ENCODE measurements at places on chromosomes 5 and 9.

DNA sequence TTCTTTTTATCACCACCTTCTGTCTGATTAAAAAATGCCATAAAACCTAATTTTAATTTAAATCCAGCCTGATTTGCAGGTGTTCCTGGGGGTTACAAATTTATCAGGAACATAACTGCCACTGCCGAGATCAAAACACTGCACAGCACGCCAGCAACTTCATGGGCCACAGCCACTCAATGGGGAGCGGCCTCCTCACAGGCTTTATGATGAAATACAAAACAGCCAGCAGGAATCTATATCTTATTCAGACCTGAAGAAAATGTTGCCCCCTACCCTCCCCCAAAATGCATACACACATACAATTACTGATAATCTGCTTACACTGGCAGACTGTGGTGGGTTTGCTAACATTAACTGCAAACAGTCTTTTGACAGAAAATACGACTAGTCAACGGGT is 151.7 kb upstream of the POU5F2 start:
- no peak for DNase-seq

GRCh38 chr9:127528422-127529251 is 77.3 kb downstream of the LRSAM1 start:
- no peak for DNase-seq

DNA sequence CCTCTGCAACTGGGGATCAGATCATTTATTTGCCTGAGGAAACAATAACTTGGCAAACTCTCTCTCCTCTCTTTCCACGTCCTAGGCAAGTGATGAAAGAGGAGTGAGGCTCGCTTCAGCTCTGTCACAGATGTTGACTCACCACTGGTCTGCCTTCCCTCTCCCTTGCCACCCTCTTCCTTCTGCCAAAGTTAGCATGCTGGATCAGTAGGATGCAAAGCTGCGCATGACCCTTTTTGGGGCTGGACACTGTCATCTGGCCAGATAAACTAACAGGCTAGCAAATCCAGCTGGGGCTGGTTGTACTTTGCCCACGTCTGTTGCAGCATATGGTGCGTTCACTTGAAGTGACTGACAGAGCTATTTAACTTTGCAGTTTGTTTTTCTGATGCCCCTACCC is 36.2 kb upstream of the SMARCA2 start:
- DNase-seq: peak; percentile 71

DNA sequence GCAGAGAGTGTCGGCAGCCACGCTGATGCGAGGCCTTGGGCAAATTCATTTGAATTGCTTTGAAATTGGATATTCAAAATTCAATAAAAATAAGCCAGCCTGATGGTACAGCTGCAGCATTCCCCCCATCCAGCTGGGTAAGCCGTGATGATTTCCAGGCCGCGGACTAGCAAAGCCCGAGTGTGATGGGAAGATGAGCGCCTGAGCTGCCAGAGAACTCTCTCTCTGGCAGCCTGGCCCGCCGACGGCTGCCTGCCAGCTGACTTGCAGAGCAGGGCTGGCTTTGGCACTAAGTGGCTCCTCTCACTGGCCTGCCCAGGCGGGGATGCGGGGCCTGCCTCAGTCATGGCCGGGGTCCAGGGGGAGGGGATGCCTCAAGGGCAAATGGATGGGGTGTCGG is 268.3 kb upstream of the WWC1 start:
- DNase-seq: no peak

DNA sequence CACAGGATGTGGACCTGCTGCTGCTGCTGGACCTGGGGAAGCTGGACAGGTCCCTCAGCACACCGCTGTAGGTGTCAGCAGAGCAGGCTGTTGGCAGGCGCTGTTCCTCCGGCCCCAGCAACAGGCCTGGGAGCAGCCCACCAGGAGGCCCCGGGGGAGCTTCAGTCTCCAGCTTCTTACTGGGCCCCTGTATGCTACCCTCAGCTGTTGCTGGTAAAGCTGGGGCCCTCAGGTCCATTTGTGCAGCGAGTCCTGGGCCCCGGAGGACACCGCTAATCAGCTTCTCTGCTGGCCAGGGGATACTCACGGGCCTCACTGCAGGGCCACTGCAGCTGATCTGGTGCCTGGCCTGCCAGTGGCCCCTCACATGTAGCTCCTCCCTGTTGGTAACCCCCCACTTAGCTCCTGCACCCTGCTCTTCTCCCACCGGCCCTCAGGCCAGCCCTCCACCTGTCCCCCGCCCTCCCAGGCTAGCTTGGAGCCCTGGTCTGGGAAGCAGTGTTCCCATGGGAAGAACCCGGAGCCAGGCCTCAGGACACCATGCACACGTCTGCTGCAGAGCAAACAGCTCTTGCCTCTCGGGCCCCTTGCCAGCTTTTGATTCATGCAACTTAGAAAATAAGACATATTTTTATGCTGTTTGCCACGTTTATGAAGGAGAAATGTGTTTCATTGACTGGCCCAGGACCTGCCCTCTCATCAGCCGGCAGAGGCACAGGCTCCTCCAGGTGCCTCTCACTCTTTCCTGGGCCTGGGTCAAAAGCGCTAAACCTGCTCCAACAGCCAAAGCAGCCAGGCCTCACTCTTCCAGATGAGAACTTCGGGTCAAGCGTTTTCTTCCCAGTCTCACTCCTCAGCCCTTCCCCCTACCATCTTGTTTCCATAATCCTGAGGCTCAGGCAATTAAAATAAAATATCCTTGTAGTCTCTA is 61.0 kb upstream of the ADAMTS2 start:
- DNase-seq: peak; percentile 38

GRCh38 chr5:1018596-1018995 is 10.0 kb downstream of the NKD2 start:
- DNase-seq: no peak

DNA sequence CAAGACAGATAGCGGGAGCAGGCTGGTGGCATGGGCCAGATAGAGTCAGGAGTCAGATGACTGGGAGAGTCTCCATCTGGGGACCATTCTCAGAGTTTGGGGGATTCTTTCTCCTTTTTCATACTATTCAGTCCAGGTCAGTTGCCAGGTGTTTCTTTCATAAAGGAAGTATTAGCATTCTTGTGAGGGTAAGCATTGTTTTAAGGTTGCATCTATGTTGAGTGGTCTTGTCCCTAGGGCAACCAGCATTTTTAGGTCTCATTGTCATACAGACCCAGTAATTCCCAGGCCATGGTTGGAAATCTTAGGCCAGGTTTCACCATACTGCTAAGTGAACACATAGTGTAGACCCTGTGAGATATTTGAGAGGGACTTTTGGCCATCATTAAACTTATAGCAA is 122.3 kb upstream of the POC5 start:
- DNase-seq: no peak

DNA sequence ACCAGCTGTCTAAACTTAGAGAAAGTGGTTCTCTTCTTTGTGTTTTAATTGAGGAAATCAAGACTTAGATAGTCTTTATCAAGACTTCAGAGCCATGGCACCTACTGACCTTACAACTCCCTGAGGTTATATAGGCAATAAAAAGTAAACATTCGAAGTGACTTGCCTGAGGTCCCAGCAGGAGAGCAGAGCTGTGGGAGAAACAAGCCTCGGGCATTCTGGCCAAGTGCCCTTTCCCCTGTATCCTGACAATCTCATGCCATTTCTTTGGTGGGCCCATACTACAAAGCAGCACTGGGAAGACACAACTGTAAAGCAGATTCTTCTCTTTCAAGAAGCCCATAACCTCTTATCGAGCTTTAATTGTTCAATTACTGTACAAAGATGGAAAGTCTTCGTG is 23.1 kb downstream of the FREM1 start:
- DNase-seq: no peak

- DNase-seq: no peak
Observed at GRCh38 chr9:121272401-121272948, 4.5 kb downstream of the GSN start.

GRCh38 chr9:90365666-90366065 is 277.0 kb downstream of the DIRAS2 start:
- no peak for DNase-seq

DNA sequence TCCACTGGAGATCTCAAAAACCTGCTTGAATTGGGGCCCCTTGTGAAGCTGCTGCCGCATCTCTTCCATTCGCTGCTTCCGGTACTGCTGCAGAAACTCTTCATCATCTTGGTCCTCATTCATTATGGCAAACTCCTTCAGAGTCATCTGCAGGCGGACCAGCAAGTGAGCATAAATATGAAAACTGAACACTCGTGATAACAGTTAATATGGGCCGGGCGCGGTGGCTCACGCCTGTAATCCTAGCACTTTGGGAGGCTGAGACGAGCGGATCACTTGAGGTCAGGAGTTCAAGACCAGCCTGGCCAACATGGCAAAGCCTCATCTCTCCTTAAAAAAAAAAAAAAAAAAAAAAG is 7.9 kb downstream of the PDCL start:
- no peak for DNase-seq

DNA sequence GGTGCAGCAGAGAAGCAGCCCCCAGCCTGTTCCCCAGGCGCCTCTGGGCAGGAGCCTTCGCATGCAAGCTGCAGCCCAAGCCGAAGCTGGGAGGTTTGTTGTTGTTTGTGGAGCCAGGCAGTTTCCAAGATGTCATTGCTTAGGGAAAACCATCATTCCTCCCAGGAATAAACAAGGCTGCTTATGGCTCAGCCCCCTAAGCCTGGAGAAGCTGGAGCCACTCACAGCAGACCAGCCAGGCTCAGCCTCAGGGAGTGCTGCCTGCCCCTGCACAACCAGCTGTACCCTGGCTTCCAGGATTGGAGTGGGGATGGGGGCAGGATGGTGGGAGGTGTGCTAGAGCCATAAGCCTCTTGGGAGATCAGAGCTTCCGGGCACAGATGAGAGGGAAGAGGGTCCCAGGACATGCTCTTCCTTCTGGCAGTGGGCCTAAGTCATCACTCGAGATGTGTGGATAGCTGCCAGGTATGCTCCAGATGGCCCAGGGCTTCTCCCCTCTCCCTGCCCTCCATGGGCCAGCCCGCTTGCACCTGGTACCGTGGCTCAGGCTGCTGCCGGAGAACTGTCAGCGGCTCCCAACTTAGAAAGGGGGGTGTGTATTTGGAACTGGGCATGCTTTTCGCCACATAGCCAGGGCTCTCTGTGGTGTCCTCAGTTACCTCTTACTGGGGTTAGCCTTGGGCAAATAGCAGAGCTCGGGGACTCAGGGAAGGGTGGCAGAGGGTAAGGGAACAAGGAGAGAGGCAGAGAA is 105.2 kb downstream of the RGS3 start:
- no peak for DNase-seq

DNA sequence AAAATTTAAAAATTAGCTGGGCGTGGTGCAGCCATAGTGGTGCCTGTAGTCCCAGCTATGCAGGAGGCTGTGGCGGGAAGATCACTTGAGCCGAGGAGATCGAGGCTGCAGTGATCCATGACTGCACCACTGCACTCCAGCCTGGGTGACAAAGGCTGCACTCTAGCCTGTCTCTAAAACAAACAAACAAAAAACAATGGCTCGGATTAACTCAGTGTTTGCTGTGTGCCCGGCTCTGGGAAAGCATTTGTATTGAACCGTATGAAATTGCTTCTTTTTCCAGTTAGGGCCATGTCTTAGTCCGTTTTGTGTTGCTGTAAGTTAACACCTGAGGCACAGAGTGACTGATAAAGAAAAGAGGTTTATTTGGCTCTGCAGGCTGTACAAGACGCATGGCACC is 62.6 kb downstream of the CFAP77 start:
- DNase-seq: no peak

DNA sequence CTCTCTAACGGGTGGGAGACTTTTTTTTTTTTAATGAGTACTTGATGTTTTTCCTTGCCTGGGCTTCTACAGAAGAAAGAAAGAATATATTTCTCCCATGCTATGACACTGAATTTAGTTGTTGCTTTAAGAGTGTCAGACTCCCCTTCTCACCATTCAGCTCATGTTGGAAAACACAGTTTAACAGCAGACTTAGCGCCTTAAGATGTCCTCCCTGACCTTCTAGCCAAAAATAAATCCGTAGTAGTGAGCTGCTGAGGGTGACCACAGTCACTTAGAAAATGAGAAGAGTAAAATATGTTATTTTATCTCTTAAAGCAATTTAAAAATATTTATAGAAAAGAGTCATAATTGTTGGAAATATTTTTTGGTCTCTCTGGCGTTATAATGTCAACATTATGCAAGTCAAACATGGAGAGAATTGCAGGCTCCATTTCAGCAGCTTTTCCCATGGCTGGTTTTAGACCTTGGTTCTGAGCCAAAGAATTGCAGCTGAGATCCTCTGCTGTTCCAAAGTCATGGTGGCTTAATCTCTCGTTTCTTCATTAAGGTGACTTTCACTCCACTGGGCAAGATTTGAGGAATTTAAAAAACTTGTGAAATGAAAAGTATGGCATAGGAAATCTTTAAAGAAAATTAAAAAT is 143.5 kb downstream of the GHR start:
- peak; percentile 32 for DNase-seq

- DNase-seq: no peak
Observed at GRCh38 chr5:57529864-57530263, 47.3 kb upstream of the ACTBL2 start.

- DNase-seq: no peak
Observed at GRCh38 chr5:9263656-9264055, 282.2 kb downstream of the SEMA5A start.

DNA sequence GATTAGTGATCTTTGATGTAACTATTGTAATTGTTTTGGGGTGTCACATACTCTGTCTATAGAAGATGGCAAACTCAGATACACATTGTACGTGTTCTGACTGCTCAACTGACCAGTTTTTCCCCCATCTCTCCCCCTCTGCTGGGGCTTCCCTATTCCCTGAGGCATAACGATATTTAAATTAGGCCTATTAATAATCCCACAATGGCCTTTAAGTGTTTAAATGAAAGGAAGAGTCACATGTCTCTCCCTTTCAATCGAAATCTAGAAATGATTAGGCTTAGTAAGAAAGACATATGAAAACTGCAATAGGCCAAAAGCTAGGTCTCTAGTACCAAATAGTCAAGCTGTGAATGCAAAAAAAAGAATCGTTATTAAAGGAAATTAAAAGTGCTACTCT is 265.6 kb downstream of the TMEM232 start:
- DNase-seq: no peak

DNA sequence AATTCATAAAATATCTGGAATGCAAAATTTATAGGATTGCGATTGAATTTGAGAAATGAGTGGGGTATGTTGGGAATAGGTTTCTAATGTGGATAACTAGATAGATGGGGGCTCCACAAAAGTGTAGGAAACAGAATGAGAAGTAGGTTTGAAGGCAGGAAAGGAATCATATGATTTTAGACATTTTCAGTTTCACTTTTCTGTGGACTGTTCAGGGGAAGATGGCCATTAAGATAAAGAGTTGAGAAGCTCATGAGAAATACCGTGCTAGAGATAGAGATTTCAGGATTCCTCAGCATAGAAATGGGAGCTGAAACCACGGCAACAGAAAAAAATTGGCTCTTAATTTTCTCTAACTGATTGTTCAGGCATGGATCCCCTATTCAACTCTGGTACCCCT is 163.4 kb upstream of the CD180 start:
- peak; percentile 39 for DNase-seq

Data from EH (cell line).